Stimulated activated CD8-positive, alpha-beta memory T cell treated with anti-CD3 and anti-CD28 coated beads, Interleukin-7, amount 100 ng/mL, for 1 hour (primary cell): ENCODE measurements at places on chromosomes 5 and 9.

DNA sequence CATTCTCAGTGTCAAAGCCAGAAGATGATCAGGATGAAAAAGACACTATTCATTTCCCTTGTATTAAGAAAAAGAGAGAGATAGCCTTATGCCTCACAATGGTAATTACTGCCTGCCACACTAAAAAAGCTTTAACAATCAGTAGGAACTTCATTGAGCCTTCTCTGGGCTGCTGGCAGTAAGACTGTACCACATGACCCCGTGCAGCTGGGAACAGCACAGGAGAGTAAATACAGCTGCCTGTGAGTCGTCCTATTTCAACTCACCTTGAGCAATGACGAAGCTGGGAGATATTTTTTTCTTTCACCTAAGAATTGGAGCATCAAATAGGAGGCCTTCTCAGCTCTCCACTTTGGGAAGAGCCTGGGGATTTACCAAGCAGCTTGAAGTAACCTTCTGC is 316.3 kb downstream of the GABRB2 start:
- DNase-seq = no peak

GRCh38 chr5:137280656-137281055 is 218.5 kb downstream of the SPOCK1 start:
- no peak for DNase-seq

GRCh38 chr9:2833096-2833495 is 10.8 kb downstream of the PUM3 start:
- no peak for DNase-seq

DNA sequence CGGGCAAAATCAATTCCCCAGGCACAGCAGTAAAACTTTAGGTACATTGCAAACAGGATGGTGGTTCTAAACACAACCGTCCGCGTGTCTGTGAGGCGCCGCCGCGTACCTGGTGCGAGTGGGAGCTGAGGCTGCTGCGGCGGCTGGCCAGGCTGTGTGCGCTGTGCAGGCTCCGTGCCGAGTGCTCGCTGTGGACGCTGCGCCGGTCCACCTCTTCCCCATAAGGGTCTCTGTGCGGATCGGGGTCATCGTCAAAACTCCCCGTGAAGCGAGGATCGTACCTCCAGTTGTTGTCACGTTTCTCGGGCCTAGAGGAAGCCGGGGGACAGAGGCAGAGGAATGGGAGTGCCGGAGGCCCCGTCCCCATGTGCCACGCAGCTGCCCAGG is 16.7 kb downstream of the SEC16A start:
- no peak for DNase-seq

DNA sequence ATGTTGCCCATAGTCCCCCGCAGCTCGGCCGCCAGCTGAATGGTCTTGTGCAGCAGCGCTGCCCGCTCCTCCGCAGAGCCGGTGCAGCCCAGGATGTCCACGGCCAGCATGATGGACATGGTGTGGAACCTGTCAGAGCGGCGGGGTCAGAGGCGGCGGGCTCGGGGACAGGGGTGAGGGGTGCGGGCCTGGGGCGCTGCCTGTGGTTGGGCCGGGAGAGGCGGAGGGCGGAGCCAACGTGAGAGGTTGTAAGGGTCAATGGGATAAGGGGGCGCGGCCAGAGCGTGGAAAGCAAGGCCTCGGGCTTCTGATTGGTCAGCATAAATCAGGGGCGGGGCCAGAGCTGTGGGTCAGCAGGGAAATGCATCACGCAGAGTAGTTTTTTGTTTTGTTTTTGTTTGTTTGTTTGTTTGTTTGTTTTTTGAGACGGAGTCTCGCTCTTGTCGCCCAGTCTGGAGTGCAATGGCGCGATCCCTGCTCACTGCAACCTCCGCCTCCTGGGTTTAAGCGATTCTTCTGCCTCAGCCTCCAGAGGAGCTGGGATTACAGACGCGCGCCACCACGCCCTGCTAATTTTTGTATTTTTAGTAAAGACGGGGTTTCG is 6.8 kb upstream of the TOR2A start:
- DNase-seq = no peak

DNA sequence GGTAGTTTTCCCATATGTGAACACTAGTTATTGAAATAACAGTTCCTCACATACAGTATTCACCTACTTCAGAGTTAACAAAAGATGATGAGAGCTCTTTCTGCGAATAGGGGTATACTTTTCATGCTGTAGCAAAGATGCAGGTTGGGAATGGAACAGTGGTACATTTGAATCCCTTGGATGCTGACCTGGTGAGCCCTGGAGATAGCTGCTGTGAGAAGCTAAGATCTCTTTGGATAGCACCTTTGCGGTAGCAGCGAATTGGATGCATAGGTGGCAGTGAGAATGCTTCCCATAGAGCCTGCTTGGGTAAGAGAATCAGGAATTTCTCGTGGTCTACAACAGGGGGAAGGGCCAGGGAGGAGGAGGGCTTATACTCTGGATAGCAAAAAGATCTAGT is 61.2 kb downstream of the NUP214 start:
- no peak for DNase-seq

GRCh38 chr9:5089737-5090136 is 95.7 kb downstream of the INSL6 start:
- no peak for DNase-seq

DNA sequence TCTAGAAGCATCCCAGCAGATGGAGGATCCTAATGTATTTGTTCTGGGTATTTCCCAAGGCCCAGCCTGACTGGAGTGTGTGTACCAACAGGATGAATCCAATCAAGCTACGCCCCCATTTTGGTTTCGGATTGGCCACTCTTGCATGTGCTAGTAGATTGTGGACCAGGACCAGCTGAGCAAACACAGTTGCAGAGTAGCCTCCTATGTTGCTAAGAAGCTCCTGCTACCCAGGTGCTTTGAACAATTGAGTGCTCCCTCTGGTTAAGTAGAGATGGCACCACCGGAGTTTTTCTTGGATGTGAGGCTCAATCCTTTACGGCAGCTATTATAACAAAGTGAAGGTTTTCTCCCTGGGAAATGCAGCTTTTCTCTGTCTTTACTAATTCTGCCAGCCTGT is 204.5 kb downstream of the NTRK2 start:
- no peak for DNase-seq

- no peak for DNase-seq
Measured at GRCh38 chr9:69750085-69750484, 9.7 kb downstream of the PTAR1 start.

- DNase-seq = no peak
Measured at GRCh38 chr5:107955321-107955720, 284.6 kb upstream of the EFNA5 start.

DNA sequence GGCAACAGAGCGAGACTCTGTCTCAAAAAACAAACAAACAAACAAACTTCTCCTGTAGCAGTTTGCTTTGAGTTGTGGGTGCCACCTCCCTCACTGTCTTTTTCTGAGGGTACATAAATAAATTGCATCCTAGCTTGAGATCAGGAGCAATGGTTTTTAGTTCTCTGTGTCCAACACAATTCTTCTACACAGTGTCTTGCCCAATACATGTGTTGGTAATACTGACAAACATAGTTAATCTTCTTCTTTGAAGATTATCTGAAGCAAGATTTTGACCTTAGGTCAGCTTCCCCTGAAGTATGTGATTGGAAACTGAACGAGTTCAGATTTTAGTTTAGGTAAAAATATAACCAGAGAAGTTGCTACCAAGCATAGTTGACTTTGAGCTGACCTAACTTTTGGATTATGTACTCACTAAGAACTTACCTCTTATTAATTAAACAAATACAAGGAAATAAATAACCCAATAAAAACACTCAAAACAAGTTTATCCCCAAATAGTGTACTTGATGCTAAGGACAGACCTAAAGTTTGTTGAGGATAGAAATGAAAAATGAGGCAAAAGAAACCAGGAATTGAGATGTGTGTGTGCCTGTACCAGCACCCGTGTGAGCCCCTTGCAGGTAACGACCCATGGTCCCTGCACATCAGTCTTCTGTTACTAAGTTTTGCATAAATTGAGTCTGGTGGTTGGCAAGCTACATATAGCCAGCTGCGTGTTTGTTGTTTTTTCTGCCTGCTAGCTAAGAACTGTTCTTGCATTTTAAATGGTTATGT is 16.2 kb downstream of the TJP2 start:
- no peak for DNase-seq

DNA sequence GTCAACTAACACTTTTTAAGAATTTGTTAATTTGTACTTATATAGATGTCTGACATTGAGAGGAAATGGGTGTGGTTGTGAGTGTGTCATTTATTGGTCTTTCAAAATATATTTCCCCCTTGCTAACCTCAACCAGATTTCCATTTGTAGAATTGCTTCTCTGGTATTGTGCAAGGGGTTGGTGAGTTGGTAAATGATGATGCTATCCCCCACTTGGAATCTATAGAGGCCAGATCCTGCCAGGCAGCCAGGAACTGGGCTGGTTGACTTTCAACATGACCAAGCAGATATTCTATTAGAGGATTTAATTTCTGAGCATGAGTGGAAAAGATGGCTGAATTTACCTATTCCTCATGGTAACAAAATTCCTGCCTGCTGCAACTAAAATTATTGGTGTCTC is 306.6 kb upstream of the KIF2A start:
- no peak for DNase-seq

DNA sequence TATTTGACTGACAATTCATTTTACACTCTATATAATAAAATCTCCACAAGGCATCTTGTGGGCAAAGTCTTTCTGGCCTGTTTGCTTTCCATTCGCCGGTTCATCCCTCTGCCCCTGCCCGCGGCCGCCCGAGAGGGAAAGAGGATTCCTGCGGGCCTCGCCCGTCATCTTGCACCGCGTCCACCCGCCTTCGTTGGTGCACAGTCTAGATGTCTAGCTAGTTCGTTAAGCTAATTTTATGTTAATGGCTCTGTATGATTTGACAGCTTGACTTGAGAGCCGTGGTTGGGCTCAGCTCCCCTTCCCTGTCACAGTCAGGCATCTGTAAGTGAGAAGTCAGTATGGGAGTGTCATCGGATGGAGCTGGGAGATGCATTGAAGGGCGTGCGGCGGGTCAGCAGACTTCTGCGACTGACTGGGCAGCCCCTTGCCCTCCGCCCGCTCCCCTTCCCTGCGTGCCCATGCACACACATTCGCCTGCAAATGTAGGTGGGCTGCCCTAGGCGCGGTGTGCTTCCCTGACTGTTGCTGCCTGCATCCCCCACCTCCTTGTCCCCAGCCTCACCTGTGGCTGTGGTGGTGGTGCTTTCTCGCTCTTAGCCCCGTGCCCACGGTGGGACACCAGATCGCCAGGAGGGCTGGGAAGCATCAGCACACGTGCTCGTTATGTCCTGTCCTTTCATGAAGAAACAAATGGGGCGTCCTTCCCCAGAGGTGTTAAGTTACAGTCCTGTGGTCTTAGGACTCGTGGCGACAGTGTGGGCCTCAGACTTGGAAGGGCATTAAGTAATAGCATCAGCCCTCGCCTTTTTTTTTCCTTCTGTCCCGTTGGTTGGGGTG is 25.9 kb upstream of the PRDM12 start:
- DNase-seq = no peak

DNA sequence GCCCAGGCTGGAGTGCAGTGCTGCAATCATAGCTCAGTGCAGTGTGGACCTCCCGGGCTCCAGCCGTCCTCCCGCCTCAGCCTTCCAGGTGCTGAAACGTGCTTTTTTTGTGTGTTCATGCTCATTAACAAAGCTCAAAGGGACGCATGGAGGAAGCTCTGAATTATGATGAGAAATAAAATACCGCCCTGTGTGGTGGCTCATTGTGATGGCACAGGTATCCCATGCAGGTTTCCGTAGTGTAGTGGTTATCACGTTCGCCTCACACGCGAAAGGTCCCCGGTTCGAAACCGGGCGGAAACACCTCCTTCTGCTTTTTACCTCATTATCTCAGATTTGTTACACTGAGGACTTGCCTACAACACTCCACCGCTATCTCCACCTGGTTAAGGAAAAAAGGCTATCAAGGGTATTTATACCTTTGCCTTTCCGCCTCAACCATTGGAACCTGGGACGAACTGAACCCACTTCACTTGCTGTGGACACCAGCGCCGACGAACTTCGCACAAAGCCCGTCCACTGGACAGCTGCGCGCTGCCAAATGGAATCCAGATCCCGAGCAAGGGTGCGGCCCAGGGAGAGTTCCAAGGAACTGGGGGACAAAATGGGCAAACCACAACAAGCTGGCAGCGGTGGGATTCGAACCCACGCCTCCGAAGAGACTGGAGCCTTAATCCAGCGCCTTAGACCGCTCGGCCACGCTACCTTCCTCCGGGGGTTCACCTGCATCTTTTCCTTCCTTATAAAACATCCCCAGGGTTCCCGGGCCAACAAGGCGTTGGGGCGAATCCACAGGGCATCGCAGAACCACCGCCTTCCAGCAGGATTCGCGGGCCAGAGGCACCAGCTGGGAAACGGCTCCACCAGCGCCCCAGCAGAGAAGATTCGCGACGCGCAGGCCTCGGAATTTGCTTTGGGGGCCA is 26.3 kb downstream of the OR2V2 start:
- DNase-seq = no peak

GRCh38 chr5:128081111-128081851 is 2.3 kb upstream of the SLC12A2 start:
- no peak for DNase-seq

GRCh38 chr9:83633676-83634075 is 10.7 kb downstream of the IDNK start:
- no peak for DNase-seq

GRCh38 chr5:61216741-61217140 is 54.5 kb upstream of the SMIM15 start:
- no peak for DNase-seq

- DNase-seq = no peak
Measured at GRCh38 chr9:109536859-109537258, 38.8 kb upstream of the PTPN3 start.

- no peak for DNase-seq
Measured at GRCh38 chr5:135843571-135844337, 9.3 kb downstream of the SLC25A48 start.

DNA sequence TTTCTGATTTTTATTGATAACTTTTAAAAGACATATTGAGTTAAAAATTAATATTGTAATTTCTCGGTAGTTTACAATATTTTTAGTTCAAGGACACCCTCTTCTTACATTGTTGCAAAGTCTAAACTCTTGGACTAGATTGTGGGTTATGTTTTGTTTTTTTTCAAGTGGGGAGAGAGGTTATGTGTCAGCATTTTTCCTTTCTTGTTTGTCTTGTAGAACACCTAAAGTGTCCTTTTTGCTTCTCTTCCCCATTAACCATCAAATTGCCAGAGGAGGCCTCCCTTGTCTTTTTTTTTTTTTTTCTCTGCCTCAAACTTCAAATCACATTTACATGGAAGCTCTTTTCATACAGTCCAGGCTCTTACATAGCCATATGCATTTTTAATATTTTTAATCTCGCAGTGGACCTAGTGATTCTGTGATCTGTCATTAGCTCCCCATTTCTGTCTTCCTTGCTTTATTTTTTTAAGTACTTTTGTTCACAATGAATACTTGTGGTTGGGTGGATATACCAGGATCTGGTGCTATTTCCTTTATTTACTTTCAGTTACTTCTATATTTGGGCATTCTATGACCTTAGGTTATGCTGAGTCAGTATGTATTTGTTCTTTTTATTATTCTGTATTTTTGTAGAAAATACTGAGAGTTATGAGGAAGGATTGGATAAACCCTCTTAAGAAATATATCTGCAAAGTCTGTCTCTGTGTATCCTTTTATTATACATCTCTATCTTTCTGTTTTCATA is 2280.6 kb upstream of the ACO1 start:
- no peak for DNase-seq

- no peak for DNase-seq
Measured at GRCh38 chr5:69148981-69149675, 17.8 kb upstream of the CCNB1 start.
